Astrocyte of the hippocampus (primary cell): ENCODE measurements at places on chromosomes 3 and 15.

- DNase-seq: no peak
These were observed 25.9 kb upstream of the KIF23 start for GRCh38 chr15:69388260-69388705.

- peak; percentile 22 for DNase-seq
These were observed 132.6 kb downstream of the DIPK2A start for GRCh38 chr3:144104186-144104585.

DNA sequence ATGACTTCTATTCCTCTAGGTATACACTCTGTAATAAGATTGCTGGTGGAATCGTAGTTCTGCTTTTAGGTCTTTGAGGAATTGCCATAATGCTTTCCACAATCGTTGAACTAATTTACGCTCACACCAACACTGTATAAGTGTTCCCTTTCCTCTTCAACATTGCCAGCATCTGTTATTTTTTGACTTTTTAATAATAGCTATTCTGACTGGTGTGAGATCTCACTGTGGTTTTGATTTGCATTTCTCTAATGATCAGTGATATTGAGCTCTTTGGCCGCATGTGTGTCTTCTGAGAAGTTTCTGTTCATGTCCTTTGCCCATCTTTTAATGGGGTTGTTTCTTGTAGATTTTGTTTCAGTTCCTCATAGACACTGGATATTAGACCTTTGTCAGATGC lies 12.8 kb downstream of the NXPE3 start:
- DNase-seq: no peak

DNA sequence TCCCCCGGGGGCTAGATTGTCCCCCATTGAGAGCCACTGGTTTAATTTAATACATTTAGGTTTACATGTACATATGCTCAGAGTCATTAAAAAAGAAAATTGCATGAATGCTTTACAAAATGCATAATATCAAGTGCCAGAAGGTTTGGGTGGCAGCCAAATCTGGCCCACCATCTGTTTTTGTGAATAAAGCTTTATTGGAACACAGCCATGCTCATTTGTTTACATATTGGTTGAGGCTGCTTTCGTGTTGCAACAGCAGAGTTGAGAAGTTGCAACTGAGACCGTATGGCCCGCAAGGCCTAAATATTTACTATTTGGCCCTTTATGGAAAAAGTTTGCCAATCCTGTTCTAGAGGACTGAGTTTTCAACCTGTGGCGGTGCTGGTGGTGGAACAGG lies 32.1 kb upstream of the RGMA start:
- DNase-seq: no peak

- no peak for DNase-seq
These were observed 104.9 kb upstream of the ST8SIA2 start for GRCh38 chr15:92288755-92289154.

GRCh38 chr15:51170882-51171633 lies 76.4 kb upstream of the TNFAIP8L3 start:
- DNase-seq: no peak

- no peak for DNase-seq
These were observed 32.7 kb downstream of the CADM2 start for GRCh38 chr3:84991422-84991900.

DNA sequence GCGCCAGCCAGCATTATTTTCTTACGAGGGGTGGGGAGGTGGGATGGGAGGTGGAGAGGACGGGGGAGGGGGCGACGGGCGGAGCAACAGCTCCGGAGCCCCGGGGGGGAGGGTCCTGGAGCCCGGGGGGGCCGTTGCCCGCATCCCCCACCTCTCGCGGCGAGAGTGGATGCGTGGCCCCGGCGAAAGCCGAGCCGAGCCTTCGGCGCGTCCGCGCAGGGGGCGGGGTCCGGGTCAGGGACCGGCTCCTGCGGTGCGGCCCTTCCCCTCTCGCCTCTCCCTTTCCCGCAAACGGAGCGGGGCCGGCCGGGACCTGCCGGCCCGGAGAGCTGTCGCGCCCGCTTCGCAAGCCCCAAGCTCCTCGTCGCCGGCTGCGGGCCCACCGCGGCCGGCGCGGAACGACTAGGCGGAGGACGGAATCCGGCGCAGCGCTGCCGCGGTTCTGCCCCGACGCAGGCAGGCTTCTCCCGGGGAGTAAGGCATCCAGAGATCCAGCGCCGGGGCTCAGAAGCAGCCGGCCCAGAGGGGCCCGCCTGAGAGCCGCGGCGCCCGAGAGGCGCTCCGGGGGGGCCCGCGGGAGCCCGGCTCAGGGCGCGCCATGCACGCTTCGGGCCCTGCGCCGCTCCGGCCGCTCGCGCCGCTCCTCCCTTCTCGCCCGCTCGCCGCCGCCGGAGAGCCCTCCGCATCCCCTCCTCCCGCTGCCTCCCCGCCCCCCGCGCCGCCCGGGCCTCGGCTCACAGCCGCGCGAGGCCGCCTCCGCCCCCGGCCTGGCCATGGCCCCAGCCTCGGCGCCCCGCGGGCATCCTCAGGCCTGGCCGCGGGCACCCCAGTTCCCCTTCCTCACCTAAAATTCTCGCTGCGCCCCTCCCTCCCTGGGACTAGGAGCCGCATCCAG lies 459 bp upstream of the ADCY5 start:
- DNase-seq: peak; percentile 67

- DNase-seq: peak; percentile 61
These were observed 142.7 kb upstream of the SYNPR start for GRCh38 chr3:63135367-63135766.

GRCh38 chr15:79602180-79602579 lies 170.0 kb downstream of the MINAR1 start:
- no peak for DNase-seq

- no peak for DNase-seq
These were observed 54.4 kb upstream of the SLC12A8 start for GRCh38 chr3:125266971-125267370.

DNA sequence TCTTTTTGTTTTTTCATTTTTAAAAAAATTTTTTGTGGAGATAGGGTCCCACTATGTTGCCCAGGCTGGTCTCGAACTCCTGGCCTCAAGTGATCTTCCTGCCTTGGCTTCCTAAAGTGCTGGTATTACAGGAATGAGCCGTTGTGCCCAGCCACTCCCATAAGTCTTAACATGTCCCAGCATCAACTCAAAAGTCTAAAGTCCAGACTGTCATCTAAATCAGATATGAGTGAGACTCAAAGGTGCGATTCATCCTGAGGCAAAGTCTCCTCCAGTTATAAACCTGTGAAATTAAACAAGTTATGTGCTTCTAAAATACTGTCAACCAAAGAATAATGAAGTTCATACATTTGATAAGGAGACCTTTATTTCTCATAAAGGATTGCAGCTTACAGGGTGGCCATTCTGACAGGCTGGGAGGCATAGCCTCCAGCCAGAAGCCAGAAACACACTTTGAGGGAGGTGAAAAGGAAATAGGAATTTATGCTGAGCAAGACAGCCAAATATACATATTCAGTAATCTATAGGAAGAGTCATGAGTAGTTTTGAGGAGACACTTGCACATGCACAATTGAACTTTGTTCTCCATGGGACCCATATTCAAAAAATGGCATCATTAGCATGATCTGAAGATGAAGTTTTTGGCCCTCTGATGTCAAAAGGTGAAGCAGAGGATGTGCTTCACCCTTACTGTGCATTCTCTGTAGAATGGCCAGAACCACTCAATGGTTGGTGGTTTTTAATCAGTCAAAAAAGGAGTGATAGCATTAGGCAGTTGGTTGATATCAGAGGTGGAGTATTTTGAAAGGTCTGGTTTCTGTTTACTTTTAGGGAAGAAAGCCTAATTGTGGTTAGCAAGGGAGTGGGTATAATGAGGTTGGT lies 11.0 kb upstream of the ZNF662 start:
- no peak for DNase-seq

- peak; percentile 9 for DNase-seq
These were observed 777 bp downstream of the GPR160 start for GRCh38 chr3:170038434-170039110.

GRCh38 chr3:193168931-193169330 lies 72.1 kb upstream of the PLAAT1 start:
- DNase-seq: no peak

DNA sequence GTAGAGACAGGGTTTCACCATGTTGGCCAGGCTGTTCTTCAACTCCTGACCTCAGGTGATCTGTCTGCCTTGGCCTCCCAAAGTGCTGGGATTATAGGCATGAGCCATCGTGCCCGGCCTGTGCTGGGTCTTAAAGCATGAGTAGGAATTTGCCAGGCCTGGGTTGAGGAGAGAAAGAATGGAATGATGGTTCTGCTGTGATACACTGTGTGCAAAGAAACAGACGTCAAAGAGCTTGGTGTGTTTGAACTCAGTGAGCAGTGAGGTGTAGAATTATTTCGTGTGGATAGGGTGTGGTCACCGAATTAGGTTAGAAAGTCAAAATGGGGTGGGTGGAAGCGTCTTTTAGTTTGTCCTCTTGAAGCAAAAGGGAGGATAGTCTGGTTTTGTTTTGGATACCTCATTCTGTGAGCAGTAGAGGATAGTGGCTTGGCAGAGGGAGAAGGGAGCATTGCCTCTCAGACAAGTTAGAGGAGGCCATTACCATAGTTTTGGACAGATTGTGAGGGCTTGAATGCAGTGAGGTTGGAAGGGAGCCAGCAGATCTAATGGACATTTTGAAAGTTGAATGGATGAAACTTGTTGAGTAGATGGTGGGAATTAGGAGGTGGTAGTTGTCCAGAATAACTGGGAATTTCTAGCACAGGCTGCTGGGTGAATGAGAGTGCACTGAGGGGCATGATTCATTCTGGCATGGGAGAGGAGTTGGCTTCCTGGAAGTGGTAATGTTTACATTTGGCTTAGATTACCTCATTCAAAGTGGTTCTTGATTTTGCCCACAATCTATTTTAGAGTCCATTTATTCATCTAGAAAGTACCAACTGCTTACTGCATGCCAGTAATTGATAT lies 27.2 kb downstream of the AKAP13 start:
- DNase-seq: peak; percentile 91
